ENCODE measurements at places on chromosomes 11 and 22. TPM values are rescaled to one million over a fixed set of nuclear protein-coding genes. Genes with fewer than 3 reads are reported as not detected.

The BACE1-AS gene
- total RNA-seq: 5.4 TPM

The USP28 gene
- total RNA-seq: 35.0 TPM

The MYOD1 gene
- total RNA-seq: not detected

The OR52B6 gene
- not detected for total RNA-seq

The OR52I1 gene
- not detected for total RNA-seq

The BDNF gene
- total RNA-seq: 5.0 TPM

The MISFA gene
- total RNA-seq: 0.43 TPM

The PDGFD gene
- total RNA-seq: 2.3 TPM

The GLYAT gene
- not detected for total RNA-seq

The NEFH gene
- total RNA-seq: 0.39 TPM

The FXYD6 gene
- total RNA-seq: 3.9 TPM

The LRRC56 gene
- 0.54 TPM for total RNA-seq

The SYT8 gene
- not detected for total RNA-seq

The ZC3H12C gene
- 13.4 TPM for total RNA-seq

The DGCR6 gene
- total RNA-seq: 1.2 TPM

The LBHD1 gene
- 4.0 TPM for total RNA-seq

The RFPL2 gene
- not detected for total RNA-seq

The WT1 gene
- total RNA-seq: not detected

The NLRP6 gene
- not detected for total RNA-seq

The CACNA1I gene
- under 0.01 TPM for total RNA-seq

The OR10D3 gene
- under 0.01 TPM for total RNA-seq

The RPS6KB2 gene
- 35.3 TPM for total RNA-seq

The MS4A1 gene
- total RNA-seq: not detected

The LRRC4C gene
- 0.13 TPM for total RNA-seq

The CD6 gene
- not detected for total RNA-seq

The H19 gene
- 29.9 TPM for total RNA-seq

The MYO7A gene
- total RNA-seq: 0.22 TPM

The PTPRCAP gene
- total RNA-seq: 0.11 TPM

The VWCE gene
- total RNA-seq: 1.3 TPM

The TTC28 gene
- 56.3 TPM for total RNA-seq

The TMPRSS5 gene
- 0.22 TPM for total RNA-seq

The CSRP3 gene
- not detected for total RNA-seq

The NPAS4 gene
- total RNA-seq: not detected

The APLP2 gene
- total RNA-seq: 563 TPM

The CASP4 gene
- 171 TPM for total RNA-seq

The ZNF215 gene
- 3.9 TPM for total RNA-seq

Measured in articular chondrocyte of knee joint (primary cell).